Heart right ventricle (tissue), 16 donors: ENCODE measurements at places on chromosomes 6 and 20. TPM values are rescaled to one million over a fixed set of nuclear protein-coding genes. Genes with fewer than 3 reads are reported as not detected.

Gene PRICKLE4
- 0.38 TPM for total RNA-seq

Gene TCF21
- total RNA-seq = 4.0 TPM

Gene SCUBE3
- total RNA-seq = 8.0 TPM

Gene IP6K3
- 25.3 TPM for total RNA-seq

Gene HLA-DOB
- total RNA-seq = 0.34 TPM

Gene SLPI
- 1.00 TPM for total RNA-seq
